ENCODE measurements at places on chromosomes 4 and X. TPM values are rescaled to one million over a fixed set of nuclear protein-coding genes. Genes with fewer than 3 reads are reported as not detected.

- DNase-seq: no peak
These were observed 4.5 kb downstream of the RAPGEF2 start for GRCh38 chr4:159107203-159107925.

DNA sequence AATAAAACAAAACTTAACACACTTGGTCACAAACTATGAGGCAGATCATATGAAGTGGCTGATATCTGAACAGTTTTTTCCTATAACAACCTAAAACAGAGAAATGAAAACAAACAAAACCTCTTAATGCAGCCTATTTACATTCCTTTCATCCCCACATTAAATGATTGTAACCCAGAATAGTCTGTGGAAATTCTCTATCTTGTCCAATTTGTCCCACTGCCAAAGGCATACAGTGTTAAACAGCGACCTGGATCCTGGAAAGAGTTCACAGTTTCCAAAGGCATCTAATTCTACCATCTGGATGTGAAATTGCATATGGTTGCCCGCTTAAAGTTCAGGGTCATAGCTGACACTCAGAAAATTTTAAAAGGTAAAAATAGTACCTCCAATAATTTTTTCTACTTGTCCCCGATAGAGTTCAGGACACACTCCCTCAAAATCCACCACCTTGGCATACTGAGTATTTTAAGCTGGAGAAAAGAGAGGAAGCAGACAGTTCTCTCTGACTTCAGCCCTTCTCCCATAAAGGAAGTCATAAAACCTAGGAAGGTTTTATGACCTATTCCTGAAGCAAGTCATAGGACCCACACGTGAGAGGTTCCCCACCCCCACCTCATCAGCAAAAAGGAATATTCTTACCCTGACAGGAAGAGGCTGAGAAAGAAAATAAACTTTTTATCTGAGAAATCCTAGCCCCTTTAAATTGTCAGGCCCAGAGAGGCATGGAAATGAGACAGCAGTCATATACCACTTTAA lies 270.2 kb downstream of the PAPSS1 start:
- DNase-seq: no peak

GRCh38 chrX:67730296-67730695 lies 186.5 kb downstream of the AR start:
- DNase-seq: no peak

DNA sequence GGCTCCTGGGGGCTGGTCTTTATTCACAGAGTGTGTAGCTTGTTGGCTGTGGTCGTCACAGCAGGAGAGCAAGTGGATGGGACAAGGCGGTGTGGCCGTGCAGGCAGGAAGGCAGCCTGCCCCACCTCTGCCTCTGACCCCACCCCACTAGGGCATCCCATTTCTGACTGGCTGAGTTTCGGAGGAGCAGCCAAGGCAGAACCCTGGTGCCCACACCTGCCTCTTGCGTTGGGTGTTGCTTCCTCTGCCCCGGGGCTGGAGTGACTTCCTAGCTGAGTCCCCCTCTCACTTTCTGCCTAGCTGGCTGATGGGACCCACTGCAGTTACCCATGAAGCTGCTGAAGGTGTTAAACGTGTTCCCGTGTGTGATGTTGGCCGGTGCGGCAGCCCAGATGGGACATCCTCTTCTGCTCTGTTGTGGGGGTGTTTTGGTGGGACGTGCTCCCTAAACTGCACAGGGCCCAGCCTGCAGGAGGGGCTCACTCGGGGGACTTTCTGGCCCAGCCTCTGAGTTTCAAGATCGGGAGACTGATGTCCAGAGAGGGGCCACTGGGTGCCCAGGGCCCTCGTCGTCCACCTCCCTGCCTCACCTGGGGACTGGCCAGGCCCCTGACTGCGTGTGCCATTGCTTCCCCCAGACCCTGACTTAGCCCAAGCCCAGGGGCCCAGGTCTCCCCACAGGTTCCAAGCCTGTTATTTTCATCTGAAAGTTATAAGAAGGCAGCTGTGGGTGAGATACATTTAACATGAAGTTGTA lies 101.5 kb downstream of the PSAPL1 start:
- DNase-seq: no peak

DNA sequence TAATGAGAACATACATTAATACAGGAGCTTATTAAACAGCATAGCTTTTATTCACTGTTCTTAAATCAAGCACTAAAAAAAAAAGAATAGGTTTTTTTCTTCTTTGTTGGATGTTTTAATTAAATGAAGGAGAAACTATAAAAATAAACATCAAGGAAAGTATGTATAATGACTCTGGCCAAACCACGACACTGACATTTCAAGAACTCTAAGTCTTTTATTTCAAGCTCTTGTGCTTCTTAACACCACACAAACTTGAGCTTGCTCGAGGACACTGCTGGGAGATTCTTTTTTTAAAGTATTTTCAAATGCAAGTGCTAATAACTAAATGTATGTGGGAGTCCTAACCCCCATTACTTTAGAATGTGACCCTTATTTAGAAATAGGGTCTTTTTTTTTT lies 204.9 kb upstream of the PPARGC1A start:
- DNase-seq: no peak

GRCh38 chr4:102477657-102478056 lies 23.5 kb upstream of the NFKB1 start:
- DNase-seq: no peak

DNA sequence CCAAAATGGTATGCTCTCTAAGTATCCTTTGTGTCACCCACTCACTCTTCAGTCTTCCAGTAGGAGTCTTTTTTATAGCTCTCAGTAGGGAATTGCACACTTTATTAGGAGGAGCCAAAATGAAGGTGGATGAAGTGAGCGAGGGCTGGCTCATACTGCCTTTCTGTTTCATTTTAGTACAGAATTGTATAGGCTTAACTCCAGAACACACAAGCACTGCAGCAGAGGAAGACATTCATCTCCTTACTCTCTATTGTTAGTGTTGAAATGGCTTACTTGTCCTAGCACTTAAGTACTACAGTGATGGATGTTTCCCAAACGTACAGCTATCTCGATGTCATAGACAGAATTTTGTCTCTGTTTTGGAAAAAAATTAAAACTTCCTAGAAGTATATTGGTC lies 327.3 kb upstream of the ATOH1 start:
- DNase-seq: no peak

DNA sequence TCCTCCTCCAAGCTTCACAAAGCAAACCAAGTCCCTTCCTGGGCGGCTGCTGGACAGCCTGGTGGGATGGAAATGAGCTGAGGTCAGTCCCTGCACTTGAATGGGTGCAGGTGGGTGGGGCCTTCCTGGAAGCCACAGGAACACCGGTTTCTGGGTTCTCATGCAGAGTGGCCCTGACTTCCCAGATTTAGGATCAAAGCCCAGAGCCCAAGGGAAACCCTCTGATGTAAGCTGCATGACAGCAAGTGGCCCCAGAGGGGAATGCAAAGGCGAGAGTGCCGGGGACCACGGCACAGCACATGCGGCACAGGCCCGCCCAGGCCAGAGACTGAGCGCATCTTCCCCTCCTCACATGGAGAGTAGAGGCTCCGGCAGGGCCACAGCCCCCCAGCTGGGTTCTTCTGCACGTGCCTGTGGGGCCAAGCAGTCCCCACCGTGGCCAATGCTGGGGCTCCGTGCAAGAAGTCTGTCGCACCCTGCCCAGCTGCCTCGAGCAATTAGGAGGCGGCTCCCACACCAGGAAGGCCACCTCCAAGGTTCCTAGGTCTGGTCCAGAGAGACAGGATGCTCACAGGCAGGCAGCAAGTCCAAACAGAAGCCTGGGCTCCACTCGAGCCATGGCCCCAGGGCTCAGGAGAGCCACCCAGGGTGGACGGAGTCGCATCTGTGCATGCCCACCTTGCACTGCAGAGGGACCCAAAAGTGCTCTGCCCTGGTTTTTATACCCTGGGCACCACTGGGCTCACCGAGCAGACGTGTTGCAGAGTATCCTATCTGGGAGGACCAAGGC lies 83.0 kb downstream of the HTRA3 start:
- DNase-seq: no peak

DNA sequence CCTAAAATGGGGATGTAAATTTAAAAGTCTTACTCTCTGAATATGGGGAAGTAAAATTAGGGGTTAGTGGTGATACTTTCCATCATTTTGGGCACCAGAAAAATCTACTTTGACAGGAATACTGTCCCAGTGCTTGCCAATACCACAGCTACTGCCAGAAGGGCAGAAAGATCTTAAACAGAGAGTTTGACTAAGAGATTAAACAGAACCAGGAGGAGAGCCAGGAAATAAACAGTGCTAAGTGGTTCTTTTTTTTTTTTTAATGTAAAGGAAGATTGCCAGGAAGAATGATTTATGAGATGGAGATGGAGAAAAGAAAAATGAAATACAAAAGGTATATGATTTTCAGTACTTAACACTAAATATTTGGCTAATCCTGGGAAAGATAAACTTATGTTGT lies 126.8 kb downstream of the RTL3 start:
- DNase-seq: no peak

DNA sequence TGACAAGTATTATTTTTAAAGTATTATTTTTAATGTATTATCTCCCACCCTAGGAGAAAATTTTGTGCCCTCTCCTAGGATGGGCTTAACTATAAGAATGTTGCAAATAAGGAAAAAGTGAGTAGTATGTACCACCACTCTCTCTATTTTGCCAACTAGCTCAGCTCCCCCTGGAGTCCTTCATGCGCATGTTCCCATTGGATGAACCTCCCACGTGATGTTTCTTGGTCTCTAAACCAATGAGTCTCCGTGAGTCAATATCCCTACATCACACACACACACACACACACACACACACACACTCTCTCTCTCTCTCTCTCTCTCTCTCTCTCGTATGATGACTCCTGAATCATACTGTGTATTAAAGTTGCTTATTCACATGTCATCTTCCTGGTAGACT lies 129.7 kb upstream of the ZFP42 start:
- no peak for DNase-seq

DNA sequence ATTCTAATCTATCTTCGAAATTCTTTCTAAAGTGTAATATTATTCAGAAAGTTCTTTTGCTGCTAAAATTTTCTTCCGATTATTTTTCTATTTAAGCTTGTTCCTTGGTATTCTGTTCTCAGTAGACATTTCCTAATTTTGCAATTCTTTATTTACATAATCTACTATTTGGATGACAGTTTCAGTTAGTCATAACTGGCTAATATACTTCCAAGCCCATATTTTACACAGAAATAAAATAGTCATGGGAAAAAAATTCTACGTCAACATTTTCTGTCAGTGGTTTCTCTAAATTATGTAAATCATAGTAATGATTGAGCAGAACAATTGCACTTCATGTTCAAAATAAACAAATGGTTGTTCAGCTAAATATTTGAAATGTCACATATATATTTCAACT lies 178.0 kb upstream of the ANKRD50 start:
- no peak for DNase-seq

Gene SYNPO2
- 0.18 TPM for total RNA-seq

Gene LARP1B
- total RNA-seq: 37.9 TPM

Gene AMBN
- total RNA-seq: not detected

Gene CPEB2
- total RNA-seq: 3.2 TPM

Gene TGIF2LX
- not detected for total RNA-seq

Gene NUDT10
- not detected for total RNA-seq

Gene OPRPN
- total RNA-seq: not detected

Gene GRID2
- not detected for total RNA-seq

Gene MAGT1
- total RNA-seq: 21.8 TPM

All from K562 (cell line).